Stimulated activated CD8-positive, alpha-beta memory T cell treated with anti-CD3 and anti-CD28 coated beads, Interleukin-4, amount 100 ng/mL, for 1 hour (primary cell): ENCODE measurements at places on chromosomes 5 and 9.

DNA sequence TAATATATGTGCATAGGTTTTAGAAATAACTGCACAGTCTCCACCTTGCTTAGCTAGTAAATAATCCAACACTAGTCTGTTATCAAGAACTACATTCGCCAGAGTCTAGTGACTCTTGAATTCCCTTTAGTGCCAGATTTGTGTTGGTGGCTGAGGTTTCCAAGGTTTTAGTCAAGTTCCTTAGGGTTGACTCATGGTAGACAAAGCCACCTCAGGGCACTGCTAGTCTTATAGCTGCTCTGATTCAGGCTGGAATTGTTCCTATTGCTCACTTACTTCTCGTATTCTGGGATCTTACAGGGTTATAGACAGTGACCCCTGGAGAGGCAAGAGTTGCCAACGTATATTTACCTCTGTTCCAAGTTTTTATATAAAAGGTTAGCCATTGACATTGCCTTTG is 1369.8 kb upstream of the CDH9 start:
- DNase-seq = no peak

DNA sequence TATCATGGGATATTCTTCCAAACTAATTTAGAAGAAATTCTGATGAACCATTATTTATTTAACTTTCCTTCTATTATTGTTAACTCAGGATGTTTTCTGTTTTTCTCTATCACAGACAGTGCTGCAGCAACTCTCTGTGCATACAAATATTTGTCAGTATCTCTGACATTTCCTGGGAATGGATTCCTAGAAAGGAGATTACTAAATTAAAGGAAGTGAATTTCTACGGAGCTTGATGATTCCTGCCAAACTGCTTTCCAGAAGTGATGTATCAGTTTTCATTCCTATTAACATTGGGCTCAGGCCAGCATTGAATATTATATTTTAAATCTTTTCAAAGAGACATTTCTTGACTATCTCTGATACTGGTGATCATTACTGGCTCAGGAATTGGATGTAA is 26.0 kb upstream of the MAST4 start:
- no peak for DNase-seq

GRCh38 chr5:52983731-52984636 is 5.2 kb upstream of the ITGA2 start:
- no peak for DNase-seq

GRCh38 chr9:82308836-82309235 is 320.3 kb downstream of the SPATA31D1 start:
- DNase-seq = no peak

GRCh38 chr9:83355024-83355444 is 183.2 kb downstream of the FRMD3 start:
- DNase-seq = no peak

- peak; percentile 69 for DNase-seq
Measured at GRCh38 chr9:36148311-36149051, 11.9 kb downstream of the GLIPR2 start.

DNA sequence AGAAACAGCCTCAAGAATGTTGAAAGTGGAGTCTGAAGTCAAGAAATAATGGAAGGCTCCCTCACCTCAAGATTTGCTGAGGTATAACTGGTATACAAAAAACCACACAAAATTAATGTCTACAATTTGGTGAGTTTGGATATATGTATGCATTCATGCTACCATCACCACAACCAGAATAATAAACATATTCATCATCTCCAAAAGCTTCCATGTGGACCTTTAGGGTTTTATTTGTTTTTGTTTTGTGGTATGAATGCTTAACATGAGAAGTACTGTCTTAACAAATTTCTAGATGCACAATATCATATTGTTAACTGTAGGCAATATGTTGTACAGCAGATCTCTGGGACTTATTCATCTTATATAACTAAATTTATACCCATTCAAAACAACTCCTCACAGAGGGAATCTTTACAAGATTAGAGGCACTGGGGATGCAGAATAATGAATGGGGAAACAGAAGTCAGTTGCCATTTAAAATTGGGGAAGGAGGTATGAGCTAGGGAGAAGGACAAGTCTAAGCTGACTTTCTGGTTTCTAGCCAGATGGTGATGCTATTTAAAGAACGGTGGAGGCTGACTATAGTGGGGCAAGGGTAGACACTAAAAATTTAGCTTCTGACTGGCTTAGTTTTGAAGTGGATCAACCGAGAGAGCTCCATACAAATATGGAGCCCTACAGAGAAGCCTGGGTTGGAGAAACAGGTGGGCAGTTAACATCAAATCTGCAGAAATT is 213.9 kb downstream of the BNC2 start:
- DNase-seq = no peak

DNA sequence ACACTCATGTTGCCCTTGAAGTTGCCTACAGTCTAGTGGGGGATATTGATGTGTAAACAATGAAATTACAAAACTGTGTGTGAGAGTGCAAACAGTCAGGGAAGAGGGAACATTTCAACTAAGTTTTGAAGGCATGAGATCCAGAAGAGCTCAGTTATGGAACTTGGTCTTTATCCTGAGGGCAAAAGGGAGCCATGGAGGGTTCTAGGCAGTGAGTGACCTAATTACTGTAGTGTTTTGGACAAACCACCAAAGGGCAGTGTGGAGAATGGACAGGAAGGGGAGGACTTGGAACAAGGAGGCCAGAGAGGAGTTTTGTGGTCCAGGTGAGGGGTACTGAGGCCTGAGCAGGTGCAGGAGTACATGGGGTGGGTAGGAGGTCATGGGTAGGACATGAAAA is 143.7 kb upstream of the SMIM23 start:
- DNase-seq = no peak

- DNase-seq = no peak
Measured at GRCh38 chr5:103262422-103262871, 3.9 kb downstream of the MACIR start.

- no peak for DNase-seq
Measured at GRCh38 chr9:86359151-86359879, 5.1 kb upstream of the TUT7 start.

GRCh38 chr9:134315716-134316448 is 10.4 kb upstream of the RXRA start:
- no peak for DNase-seq
